PC-9 (cell line): ENCODE measurements at places on chromosomes 16 and 17. TPM values are rescaled to one million over a fixed set of nuclear protein-coding genes. Genes with fewer than 3 reads are reported as not detected.

DNA sequence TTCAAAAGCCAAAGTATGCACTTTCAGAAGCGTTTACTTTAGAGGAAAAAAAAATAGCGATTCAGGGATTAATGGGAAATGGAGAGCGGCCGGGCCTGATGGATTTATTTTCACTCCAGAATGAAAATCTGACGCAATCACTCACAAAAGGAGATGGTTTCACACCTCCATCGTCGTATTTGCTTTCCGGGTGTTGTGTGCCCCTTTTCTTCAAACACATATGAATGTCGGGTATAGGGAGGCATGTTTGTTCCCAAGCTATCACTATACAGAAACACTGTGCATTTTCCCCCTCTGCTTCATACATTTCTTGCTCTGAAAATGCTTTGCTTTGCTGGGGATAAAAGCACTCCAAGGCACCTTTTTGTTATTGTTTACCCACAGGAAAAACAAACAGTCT, 562.2 kb upstream of the ZFHX3 start:
- DNase-seq = no peak

DNA sequence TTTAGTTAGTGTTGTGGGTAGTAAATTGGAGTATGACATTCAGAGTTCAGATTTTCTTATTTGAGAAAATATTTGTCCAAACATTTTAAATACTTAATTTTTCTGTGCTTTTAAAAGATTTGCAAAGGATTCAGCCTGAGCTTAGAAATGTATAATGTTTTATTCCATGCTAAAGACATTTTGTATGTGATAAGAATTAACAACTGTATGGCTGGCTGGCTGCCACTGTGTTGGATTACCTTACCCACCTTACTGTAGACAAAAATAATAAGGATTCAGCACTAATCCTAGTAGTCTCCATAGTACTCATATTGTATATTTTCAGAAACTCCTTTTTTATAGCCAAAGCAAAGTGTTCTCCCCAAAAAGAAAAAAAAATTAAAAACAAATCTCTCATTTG, 74.8 kb downstream of the TANC2 start:
- no peak for DNase-seq

DNA sequence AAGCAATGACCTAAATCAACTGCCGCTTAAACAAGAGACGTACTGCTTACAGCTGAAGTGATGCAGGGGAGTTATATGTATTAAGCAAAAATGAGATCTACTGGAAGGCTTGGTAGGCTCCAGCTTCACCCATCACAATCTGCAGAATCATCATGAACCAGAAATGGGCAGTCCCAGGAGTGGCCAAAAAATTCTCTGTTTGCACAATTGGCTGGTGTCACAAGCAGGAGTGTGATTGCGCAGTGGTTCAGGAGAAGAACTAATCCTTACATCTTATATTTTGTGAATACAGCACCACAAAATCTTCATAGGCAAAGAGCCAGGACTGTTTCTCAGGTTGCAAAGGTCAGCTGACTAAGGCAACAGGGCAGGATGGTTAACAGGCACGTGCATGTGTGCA, 75.9 kb downstream of the CES1 start:
- no peak for DNase-seq

GRCh38 chr17:49830605-49831004, 17.3 kb downstream of the TAC4 start:
- DNase-seq = no peak

The MT1A gene
- 16.9 and 23.5 TPM in 2 replicates for total RNA-seq

The TRPV3 gene
- total RNA-seq = 1.5 and 1.9 TPM in 2 replicates

DNA sequence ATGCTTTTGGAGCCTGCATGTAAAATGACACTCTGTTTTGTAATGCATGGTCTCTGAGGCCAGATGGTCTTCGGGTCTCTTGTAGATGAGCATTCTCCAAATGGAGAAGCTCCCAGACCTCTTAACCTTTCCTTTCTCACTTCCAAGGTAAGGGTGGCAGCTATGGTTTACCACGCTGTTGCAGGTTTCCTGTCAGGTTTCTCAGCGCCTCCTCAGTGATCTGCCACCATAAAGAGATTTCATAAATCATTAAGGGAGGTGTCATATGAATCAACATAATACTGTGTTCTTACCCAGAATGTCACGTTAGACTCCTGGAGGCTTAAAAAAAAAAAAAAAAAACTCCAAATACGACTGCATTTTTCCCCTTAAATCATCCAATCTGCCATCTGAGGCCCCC, 787.4 kb upstream of the EEF2KMT start:
- no peak for DNase-seq

- DNase-seq = no peak
Measured at GRCh38 chr16:10504404-10504885, 76.0 kb downstream of the EMP2 start.

The MYH13 gene
- not detected in 2 replicates for total RNA-seq

DNA sequence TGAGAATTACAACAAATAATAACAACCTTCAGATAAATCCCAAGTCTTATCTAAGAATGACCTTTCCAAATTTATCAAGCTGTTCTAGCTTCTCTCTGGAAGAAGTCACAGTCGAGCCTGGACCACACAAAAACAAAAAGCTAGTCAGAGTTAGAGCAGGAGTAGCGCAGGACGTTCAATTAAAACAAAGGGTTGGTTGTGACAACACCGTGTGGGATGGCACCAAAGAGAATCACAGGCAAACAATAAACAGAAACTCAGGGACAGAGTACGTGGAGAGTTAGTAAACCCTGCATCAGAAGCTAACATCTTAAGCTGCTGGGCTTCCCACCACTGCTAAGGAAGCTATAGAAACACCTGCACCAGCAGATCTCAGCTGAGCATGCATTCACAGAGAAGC, 23.8 kb downstream of the ARHGAP17 start:
- DNase-seq = no peak

The SPATA22 gene
- total RNA-seq = not detected in 2 replicates

DNA sequence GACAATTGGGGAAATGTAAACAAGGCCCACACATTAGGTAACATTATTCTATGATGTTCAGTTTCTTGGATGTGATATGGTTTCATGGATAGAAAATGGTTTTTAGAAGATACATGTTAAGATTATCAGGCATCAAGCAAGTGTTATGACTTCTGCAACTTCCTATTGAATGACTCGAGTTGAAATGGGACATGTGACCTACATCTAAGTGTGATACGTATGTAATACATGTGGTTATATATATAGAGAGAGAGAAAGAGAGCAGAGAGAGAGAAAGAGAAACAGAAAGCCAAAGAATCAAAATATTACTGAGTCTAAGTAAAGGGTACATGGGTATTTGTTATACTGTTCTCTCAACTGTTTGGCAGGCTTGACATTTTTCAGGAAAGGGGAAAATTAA, 1.7 kb downstream of the TMEM170A start:
- no peak for DNase-seq

The KRT9 gene
- 0.55 and 0.73 TPM in 2 replicates for total RNA-seq

The LDHD gene
- total RNA-seq = 1.1 and 1.3 TPM in 2 replicates

DNA sequence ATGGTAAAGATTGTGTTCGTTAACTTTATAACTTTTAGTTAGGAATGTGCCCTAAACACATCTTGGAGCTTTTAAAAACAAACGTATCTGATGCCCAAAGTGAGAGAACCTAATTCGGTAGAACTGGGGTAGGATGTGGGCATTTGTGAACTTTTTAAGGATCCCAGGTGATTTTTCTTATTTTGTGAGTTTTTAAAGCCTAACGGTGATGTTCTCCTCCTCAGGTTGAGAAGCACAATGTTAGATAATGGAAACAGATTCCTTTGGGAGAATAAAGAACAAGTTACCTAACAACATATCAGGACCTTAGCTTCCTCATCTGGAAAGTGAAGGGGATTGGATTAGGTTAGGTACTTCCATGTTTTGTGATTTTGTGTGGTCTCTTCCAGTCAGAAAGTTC, 687 bp downstream of the SAP30BP start:
- no peak for DNase-seq

The GAS2L2 gene
- not detected in 2 replicates for total RNA-seq

The CIBAR2 gene
- total RNA-seq = not detected in 2 replicates

DNA sequence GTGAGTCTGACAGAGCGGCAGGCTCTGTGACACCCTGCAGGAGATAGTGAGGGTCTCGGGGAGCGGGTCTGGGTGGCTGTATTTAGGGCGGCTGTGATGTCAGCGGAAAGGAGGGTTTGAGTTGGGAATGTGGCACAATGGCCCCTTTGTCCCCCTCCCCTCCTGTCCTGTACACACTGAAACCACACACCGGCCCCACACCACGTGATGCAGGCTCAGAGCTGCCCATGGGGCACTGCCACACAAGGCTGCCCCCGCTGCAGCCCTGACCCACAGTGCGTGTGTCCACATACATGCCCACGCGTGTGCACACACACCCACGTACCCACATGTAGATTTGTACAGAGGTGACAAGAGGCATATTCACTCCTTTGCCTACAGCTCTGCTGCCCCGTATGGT, 15.3 kb downstream of the SGCA start:
- no peak for DNase-seq

DNA sequence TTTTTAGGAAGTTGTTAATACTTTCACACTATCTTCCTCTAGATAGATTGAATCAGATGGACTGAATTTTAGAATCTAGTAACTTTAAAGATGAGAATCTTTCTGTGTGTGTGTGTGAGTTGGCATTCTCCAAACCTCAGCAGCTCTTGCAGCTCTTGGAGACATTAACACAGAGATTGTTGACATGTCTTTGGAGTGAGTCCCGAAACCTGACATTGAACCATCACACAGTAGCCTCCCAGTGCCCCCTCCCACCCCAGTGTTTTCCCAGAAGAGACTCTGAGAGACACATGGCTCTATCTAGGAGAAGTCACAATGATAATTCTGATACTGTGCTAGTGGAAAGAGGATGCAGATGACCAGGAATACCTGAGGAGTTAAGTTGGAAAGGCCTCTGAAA, 103.9 kb downstream of the CNTNAP4 start:
- no peak for DNase-seq

- peak; percentile 20 for DNase-seq
Measured at GRCh38 chr17:83133302-83134121, 54.1 kb downstream of the METRNL start.

DNA sequence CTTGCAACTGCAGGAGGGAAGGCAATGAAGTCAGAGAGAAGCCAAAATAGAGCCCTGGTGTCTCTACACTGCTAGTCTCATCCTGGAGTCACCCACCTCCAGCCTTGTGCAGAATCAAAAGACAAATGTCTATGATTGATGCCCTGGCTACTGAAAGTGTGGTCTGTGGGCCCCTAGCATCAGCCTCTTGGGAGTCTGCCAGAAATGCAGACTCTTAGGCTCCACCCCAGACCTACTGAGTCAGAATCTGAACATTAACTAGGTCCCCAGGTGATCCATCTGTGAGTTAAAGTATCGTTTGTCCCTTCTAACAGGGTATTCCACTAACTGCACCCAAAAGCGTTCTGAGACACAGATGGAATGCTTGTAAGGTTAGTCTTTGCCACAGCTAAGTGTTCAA, 21.2 kb downstream of the EARS2 start:
- DNase-seq = no peak
